ENCODE measurements at places on chromosomes 6 and 20.

DNA sequence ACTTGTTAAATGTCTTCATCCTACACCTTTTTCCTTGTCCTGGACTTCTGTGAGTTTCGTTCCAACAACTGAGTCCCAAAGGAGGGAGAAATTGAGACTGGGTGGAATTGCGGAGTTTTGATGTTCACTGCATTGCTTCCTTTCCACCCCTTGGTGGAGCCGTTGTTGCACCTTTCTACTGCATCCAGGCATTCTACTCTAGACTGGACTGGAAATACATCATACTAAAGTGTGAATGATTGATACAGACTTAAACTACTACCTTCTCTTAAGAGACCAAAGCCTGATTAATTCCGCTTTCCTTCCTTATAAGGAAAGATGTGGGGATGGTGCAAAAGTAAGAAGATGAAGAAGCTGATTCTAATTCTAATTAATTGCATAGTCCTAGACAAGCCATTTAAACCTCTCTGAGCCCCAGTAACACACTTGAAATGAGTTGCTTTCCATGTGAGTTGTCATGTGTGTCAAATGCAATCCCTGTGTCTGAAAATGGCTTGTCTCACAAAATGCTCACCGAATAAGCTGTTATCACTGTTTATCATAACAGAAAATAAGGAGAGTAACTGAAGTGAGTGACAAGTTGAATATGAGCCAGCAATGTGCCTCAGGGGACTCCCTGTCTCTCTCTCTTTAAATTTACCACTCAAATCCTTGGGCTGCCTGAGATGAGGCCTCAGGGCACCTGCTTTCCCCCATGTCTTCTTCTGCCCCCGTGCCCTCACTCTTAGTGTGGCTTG is 338.3 kb upstream of the CHD6 start:
- DNase-seq, result peak; percentile 64

DNA sequence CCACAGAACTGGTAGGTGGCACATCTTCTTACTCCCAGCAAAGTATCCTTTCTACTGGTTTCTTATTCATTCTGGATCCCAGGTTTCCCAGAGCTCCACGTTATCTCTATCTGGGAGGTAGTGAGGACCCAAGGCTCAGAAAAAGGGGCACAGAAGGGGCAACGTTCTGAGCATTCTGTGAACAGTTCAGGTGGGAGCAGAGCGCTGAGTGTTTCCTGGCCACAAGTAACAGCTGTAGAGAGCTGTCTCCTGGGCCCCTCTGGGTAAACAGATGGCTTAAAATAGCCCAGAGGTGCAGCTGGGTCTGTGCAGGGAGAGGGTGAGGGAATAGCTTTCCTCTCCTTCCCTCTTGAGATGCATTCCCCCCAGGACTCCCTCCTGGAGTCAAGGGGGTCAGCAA is 2.1 kb downstream of the APOBEC2 start:
- DNase-seq, result peak; percentile 29

- no peak for DNase-seq
Observed at GRCh38 chr20:54212226-54212625, 4.3 kb downstream of the PFDN4 start.

DNA sequence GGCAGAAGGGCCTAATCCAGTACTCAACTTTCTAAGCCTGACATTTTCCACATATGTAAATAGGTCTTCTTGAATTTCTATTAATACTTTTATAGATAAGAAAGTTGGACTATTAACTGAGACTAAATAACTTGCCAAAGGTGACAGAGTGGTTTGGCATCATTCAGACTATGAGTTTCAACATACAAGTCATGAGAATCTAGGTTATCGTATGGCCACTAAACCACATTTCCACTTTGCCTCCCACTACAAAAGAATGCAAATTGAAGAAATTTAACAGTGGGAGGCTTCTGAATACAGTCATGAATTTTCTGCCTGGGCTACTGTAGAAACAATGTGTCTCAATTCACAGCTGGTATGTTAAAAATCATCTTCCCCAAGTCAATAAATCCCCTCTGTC is 531.0 kb upstream of the AGPAT4 start:
- no peak for DNase-seq

DNA sequence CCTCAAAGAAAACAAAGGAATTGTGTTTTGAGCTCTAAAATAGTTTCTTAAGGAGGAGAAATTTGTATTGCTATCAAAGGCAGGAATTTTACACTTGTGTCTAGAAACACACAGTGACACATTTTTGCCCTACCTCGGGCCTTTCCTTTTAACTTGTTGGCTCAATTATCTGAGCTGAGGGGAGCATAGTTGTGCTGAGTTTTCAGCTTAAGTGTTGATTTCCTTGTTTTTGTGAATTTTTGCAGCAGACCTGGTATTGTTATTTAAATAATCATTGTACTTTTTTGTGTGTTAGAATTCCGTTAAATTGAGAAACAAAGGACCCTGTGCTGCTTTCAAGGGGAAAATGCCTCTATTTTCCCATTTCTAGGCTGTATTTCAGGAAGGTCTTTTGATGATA is 249.7 kb downstream of the CD83 start:
- DNase-seq, result no peak

DNA sequence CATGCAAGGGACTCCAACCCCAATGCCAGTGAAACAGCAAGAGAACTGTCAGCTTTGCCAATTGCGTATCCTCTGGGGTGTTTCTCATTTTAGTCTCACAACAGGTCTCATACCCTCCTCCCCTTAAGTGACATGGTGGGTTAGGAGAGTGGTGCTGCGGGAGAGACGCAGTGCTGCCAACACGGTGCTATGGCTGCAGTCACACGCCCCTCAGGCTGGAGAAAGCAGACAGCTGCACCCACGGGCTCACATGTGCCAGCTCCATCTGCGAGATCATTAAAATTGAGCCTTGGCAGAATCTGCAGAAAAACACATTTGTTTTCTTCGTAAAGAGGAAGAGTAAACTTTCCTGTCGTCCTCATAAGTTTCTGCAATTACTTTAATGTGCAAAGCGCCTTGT is 114.7 kb downstream of the ANKRD60 start:
- no peak for DNase-seq

DNA sequence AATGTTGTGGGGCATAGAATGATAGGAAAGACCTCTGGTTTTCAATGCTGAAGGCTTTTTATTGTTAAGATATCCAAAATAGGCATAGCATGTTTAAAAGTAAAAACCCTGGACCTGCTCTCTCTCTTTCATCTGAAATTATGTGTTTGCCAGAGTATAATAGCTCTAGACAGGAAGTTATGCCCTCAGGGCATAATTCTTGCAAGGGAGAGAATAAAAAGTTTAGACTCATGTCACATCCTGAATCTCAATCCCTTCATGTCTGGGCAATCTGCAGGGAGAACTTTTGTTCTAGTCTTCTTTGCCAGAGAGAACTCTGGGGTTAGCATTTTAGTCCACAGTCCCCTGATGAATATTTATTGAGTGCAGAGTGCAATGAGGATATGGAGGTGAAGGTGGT is 297.3 kb upstream of the FLRT3 start:
- DNase-seq, result peak; percentile 27

- DNase-seq, result no peak
Observed at GRCh38 chr20:63484651-63485403, 12.4 kb upstream of the KCNQ2 start.

DNA sequence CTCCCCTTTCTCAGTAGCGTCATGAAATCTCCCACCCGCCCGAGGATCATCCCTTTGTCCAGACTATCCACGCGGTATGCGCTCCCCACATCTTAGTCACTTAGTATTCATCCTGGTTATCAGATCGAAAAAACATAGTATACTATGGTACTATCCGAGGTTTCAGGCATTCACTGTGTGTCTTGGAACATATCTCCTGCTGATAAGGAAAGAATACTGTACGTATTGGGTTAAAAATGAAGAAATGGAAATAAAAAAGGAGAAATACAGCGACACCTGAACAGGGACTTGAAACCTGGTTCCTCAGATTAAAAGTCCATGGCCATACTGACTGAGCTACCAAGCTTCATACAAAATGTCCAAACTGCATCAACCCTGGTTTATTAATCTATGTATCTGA is 14.0 kb downstream of the HMGN4 start:
- no peak for DNase-seq

GRCh38 chr6:4928426-4928825 is 75.4 kb downstream of the RPP40 start:
- no peak for DNase-seq

GRCh38 chr6:108795122-108795521 is 53.1 kb upstream of the ARMC2 start:
- DNase-seq, result no peak

DNA sequence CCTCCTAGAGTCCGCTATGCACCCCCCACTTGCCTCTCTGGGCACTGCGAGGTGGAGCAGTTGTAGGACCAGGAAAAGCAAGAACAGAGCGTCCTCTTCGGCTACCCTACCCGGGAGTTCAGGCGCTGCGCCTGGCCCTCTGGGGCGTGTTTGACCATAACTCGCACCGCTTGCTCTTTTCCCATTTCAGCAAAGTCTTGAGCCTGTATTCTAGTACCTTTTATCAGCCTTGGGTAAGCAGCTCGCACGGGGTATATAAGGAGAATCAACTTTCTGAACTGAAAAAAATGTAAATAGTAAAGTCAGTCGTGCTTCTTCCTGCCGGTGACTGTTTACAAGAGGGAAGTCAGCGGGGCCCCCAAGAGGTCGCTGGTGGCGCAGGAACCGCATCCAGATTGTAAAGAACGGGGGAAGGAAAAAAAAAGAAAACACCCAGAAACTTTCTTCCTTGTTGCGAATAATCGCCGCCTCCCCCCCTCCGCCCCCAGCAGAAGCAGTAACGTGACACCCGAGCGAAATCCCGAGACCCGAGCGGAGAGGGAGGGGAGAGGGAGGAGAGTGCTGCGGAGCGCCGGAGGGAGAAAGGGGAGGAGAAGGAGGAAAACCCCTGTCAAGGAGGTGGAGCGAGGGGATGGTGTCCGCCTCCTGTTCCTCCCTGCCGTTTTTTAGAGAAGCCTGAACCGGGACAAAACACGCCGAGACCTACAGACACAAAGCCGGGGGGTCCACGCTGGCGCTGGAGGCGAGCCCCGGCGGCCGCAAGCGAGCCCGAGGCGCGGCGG is at the start of gene UST:
Gene UST, plus strand, starts transcription at position 668 of the 782 bp plus-strand sequence. CDS start 401 bp downstream, outside the sequence.
- peak; percentile 67 for DNase-seq

GRCh38 chr6:111338843-111339242 is 144.2 kb downstream of the REV3L start:
- no peak for DNase-seq

DNA sequence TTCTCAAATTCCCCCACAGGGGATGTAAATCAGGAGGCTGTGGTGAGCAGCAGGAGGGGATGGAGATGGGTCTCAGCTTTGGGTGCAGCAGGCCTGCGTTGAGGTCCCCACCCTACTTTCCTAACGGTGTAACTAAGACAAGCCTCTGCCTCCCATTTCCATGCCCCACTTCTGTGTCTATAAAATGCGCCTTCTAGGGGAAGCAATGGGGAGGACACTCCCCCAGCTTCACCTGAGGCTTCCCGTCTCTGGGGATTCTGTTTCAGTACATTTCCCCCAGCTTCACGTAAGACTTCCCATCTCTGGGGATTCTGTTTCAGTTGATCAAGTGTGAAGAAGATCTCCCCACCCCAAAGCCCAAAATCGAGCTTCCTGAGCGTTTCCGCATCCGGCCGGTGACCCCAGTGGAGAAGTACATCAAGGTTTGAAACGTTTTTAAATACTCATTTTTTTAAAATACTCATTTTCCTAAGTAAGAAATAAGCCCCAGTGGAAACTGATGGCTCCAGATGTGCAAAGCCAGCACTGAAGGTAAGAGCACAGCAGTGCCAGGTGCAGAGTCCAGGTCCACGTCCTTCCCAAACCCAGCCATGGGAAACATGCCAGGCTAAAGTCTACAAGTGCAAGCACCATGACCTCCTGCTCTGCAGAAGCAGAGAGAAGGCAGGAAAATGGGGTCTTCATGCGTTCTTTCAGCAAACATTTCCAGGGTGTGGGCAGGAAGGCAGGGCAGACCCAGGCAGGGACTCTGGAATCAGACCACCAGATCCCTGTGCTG is 73.1 kb downstream of the ANKRD60 start:
- DNase-seq, result no peak
